Stimulated activated CD8-positive, alpha-beta memory T cell treated with anti-CD3 and anti-CD28 coated beads, Interleukin-2, amount 100 ng/mL, for 48 hours (primary cell): ENCODE measurements at places on chromosomes 7 and 10.

DNA sequence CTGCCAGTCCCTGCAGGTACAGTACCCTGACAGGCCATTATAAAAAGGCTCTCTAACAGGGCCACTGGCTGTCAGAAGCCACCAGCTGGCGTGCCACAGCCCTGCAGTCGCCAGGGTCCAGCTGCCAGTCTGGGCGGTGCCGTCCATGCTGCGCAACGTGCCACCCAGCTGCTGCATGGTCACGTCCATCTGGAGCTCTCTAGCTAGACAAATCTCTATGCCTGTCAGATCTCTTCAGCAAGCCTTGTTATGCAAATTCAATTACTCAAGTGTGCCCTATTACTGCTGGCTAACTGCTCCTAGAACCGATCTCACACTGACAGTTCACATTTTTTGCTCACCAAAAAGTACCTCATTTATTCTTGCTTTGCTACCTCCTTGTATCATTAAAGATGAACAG, 75.9 kb downstream of the HIBADH start:
- no peak for DNase-seq

DNA sequence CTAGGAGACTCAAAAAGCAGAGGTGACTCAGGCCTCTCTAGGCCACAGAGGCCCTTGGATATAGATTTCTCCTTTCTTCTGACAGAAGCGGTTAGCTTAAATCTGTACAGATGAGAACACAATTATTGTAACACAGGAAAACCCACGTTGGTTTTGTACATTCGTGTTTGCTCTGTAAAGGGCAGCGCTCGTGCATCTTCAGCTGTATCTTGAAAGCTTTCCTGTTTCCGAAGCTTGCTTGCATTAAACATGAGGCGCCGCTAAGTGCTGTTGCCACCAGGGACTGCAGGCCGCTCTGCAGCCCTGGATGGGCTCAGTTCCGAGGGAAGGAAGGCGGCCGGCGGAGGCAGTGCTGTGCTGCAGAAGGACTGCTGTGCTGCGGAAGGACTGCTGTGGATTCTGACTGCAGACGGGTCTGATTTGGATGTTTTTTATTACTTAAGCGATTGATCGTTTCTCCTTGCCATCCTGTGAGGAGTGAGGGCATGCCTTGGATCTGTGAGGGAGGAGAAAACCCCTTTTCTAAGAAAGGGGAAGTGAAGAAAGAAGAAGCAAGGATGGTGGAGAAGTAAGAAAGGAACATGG, 53.3 kb downstream of the FHIP2A start:
- DNase-seq = peak; percentile 15

- no peak for DNase-seq
Measured at GRCh38 chr7:120168066-120168465, 104.9 kb upstream of the KCND2 start.

DNA sequence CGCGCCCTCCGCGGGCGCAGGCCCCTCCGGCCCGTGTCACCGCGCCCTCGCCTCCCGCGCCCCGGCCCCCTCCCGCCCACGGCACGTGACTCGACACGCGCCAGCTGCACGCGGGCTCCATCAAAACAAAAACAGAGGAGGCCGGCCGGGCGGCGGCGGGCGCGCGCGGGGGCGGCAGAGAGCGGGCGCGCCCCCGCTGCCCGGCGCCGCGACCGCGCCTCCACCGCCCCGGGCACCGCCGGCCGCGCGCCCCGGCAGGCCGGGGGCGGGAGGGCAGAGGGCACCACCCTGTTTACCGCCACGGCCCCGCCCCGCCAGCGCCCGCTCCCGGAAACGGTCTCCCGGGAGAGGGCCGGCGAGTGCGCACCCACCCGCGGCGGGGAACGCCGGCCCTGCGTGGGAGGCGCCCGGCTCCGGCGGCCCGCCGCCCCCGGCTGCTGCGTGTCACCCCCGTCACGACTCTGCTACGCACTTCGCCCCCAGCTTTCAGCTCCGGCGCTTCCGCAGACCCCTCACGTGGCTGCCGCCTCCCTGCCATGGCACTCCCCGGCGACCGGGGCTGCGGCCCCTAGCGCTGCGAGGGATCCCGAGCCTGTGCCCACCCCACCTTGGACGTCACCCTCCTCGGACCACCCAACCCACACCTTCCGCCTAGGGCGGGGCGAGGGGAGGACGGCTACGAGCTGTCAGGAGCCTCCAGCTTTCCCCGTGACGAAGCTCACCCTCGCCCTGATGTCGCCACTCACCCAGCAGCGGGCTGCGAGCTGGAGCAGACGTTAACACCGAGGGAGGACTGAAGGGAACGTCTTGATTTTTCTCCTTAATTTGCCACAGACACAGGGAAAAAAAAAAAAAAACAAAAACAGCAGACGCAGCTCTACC, 221.6 kb upstream of the MKLN1 start:
- peak; percentile 77 for DNase-seq

- DNase-seq = no peak
Measured at GRCh38 chr7:43679210-43680068, 49.9 kb downstream of the COA1 start.

DNA sequence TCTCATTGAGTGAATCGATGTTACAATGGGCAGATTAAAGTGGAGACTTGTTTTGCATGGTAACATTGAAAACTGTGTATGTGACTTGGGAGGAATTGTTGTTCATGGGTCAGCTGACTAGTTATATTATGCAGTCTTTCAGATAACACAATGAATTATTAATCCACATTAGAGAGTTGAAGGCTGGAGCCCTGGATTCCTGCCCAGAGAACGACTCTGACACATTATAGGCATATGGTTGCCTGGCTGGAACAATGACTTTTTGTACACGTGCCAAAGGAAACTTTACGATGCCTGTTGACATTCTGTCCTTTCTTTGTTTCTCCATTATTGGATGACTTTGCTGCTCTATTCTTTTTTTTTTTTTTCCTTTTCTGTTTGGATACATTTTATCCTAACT, 52.3 kb upstream of the TMEM229A start:
- no peak for DNase-seq

- no peak for DNase-seq
Measured at GRCh38 chr10:93806903-93807302, 49.2 kb downstream of the LGI1 start.

DNA sequence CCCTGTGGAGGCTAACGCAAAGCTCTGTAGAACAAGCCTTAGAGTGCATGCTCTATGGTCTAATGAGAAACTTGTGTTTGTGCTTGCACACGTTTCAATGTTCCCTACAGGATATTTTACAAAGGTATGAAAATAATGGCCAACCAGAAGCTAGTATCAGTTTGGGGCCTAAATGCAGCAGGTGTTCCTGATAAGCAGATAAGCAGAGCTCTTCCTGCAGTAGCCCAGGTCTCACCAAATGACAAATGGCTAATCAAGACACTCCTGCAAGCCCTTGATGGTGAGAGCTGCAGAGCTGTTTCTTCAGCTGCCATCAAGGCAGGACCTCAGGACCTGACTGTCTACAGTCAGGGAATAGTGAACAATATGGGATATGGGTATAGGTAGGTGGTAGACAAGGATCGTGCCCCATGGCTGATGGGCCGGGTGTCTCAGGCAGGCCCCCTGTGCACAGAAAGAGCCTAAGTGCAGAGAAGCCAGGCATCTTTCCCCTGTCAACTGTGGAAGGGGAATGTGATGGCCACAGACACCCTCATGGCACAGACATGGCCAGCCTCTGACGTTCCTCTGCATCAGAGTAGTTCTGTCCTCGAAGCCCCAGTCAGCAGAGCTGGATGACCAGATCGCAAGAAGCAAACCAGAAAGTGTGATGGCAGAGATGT, 23.2 kb upstream of the RASSF4 start:
- no peak for DNase-seq

DNA sequence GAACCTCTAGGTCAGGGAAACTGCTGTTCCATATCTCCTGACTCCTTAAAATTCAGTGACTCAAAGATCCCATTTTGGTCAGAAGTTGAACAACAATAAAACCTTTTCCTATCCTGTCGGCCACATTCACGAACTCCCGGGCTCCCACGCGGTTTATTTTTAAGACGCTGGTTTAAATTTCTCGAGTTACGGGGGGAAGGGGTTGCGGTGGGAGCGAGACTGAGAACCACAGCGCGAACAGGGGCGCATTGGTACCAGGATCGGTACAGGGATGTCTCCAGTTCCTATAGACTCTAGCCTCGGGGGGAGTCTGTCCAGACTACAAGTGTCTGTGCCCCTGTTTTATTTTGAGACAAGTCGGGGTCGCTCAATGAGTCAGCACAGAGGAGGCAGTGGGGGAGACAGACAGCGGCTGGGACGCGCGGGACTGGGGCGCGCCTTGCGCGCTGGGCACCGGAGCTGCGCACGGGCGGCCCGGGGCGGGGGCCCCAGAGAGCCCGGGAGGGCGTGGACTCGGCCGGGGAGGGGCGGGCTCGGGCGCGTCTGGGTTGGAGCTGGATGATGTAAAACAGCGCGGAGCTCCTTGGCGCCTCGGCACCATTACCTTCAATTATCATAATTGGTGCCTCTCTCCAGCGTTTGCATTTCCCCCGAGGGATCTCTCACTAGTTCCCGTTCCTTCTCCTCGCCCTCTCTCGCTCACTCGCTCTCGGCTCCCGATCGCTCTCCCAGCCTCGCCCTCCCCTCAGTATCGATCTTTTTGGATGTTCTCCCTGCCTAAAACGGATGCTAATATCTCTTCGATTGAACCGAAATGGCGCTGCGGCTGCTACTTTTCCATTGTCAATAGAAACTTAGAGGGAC, 8.7 kb upstream of the BAMBI start:
- DNase-seq = peak; percentile 48
